ENCODE measurements at places on chromosomes 13 and 19. TPM values are rescaled to one million over a fixed set of nuclear protein-coding genes. Genes with fewer than 3 reads are reported as not detected.

- DNase-seq, result no peak
Measured at GRCh38 chr13:53143757-53144339, 115.2 kb downstream of the OLFM4 start.

DNA sequence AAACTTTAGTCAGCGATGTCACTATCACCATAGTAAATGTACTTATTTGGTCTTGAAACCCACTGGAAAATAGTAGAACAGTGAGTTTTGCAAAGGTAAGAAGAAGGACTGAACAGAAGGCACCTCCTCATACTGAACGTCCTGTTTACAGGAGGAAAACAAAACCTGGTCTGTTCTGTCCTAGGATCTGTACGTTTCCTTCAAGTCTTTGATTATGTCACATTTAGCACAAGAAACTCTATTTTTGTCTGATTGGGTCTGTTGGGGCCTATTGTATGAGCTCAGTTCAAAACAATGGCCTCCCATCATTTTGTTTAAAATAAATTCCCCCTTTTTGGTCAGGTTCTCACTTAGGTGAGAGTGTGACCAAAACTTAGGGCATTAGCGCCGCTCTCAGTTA is 11.2 kb upstream of the CFAP97D2 start:
- no peak for DNase-seq

DNA sequence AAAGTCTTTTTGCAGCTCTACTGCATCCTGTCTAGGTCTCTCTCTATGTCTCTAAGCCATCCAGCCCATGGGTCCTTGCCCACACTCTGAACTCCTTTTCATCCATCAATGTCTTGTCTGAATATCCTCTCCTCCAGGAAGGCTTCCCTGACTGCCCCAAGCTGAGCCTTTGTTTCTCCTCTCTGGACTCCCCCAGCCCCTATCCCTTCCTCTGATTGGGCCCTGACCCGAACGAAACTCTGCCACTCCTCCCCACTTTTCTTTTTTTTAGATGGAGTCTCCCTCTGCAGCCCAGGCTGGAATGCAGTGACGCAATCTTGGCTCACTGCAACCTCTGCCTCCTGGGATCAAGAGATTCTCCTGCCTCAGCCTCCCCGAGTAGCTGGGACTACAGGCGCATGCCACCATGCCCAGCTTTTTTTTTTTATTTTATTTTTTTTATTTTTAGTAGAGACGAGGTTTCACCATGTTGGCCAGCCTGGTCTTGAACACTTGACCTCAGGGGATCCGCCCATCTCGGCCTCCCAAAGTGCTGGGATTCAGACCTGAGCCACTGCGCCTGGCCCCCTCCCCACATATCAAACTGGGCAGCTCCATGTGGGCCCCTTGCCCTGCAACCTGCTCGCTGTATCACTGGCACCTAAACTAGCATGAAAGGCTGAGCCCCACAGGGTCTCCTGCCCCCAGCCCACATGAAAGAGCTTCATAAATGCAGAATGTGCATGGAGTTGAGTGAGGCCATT is 870 bp upstream of the UNC13A start:
- no peak for DNase-seq

GRCh38 chr19:49475191-49475917 is 1.3 kb downstream of the FLT3LG start:
- no peak for DNase-seq

SSC5D gene
- 0.80 TPM for total RNA-seq

ZNF614 gene
- 8.6 TPM for total RNA-seq

FAM83E gene
- total RNA-seq, result 0.33 TPM

GPC5 gene
- 0.28 TPM for total RNA-seq

MIA gene
- 3.8 TPM for total RNA-seq

Data from thymus (tissue), 14 donors.